Thymus (tissue), 14 donors: ENCODE measurements at places on chromosomes 3 and 15.

DNA sequence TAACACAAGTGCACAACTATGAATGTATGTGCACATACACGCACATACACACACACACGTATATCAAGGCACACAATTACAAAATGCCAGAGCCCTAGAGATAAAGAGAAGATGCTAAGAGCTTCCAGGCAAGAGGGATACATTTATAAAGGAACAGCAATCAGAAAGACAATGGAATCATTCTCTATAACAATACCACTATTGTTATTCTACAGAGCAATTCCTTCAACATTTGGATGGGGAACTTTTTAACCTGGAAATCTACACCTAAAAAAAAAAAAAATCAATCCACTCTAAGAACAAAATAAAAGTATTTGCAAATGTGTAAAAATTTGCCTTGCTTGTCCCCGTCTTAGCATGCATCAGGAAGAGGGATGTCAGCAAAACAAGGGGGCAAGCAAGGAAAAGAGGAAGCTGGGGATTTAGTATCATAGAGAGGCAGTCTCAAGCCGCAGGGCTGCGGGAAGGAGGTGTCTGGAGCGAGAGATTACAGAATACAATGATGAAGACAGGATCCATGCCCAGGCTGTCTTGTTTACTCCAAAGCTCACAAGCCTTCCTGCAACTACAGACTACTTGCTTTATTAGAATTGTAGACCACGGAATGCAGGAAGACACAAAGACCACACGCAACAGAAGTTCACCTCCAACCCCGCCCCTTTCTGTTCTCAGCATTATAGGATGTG is 220.2 kb downstream of the NTRK3 start:
- no peak for DNase-seq

DNA sequence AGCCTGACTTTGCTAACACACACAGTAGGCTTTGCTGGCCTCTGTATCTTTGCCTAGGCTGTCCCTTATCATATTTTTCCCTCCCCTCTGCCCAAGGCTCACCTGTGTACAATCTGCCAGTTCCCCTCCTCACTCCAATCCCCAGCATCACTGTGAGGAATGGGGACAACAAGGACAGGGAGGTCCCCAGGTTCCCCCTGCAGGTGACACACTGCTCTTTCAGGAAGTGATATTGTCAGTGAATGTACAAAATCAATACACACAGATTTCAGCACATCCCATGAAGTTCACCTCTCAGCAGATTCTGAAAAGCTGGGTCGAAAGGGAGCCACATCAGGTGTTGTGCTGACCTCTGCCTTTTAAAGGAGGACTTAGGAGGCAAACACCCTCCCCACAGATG is 177.5 kb downstream of the RAB11A start:
- DNase-seq: no peak

DNA sequence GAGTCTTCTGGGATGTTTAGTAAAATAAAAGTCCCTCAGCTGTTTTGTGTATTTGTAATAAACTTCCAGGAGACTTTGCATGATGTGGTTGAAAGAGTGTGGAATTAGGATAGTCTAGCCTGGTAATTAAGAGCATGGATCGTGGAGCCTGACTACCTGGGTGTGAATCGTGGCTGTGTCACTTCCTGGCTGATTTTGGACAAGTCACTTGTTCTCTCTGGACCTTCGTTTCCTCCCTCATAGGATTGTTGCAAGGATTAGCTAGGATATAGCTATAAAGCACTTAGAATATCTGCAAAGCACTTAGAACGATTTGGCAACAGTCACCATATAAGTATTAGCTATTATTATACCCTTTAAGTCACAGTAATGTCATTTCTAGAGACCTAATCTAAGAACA is 40.2 kb downstream of the SLMAP start:
- no peak for DNase-seq

GRCh38 chr3:195148549-195148948 is 122.4 kb downstream of the XXYLT1 start:
- DNase-seq: no peak

DNA sequence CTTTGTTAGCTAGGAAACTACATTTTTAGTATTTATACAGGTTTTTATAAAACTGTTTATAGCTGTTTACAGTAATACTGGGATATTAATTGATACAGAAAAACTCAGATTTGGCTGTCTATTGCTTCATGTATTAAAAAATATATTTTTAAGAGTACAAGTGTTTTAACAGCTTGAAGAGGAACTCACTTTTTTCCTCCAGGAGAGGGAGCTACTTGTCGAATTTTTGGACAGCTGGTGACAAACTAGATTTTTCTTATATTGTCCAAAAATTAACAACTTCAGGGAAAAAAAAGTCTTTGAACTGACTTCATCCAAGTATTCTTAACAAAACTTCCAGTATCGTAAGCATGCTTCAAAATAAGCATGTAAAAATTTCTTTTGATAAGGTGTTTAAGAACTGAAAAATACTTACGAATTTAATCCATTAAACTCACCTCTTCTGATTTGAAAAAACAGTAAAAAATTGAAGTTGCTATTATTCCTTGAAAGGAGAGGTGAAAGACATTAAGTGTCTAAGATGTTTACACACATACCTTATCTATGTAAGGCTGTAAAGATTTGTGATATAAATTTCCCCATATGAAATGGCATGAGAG is 4.0 kb downstream of the DIPK2A start:
- peak; percentile 15 for DNase-seq

DNA sequence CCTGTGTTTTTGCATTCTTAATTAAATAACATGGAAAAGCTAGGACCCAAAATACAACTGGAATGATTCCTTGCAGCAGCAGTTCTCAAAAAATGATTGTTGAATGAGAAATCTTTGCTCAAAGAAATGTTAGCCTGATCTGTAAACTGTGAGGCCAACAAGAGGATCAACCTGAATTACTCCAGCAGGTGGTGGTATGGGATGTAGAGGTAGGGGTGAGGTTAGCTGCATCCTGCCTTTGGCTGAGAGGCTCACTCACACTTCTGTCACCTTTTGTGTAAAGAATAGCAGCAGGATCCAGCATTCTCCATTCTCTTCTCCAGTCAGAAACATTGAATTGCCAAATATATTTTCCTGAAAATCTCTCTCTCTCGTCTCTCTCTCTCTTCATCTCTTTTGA is 26.5 kb upstream of the FAM98B start:
- DNase-seq: no peak

GRCh38 chr3:127546554-127546953 is 44.0 kb downstream of the TPRA1 start:
- DNase-seq: no peak

DNA sequence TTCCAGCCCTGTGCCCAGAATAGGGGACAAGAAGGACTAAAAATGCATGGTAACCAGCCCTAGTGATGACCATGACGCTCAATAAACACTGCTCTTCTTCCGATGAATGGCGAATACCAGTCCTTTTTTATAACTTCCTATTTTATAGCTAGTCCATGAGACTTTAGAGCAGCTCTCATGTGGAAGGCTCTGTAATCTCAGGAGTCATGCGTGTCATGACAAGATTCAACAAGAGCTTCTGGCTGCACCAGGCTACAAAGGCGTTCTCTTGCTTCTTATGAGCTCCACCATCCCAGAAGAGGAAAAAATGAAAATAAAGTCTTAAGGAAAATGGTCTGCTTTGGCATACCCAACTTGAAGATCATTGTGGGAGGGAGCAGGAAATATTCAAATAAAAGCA is 141.0 kb downstream of the TMCO5A start:
- DNase-seq: no peak

- DNase-seq: no peak
These were observed 187.2 kb downstream of the CADPS start for GRCh38 chr3:62688050-62688449.

DNA sequence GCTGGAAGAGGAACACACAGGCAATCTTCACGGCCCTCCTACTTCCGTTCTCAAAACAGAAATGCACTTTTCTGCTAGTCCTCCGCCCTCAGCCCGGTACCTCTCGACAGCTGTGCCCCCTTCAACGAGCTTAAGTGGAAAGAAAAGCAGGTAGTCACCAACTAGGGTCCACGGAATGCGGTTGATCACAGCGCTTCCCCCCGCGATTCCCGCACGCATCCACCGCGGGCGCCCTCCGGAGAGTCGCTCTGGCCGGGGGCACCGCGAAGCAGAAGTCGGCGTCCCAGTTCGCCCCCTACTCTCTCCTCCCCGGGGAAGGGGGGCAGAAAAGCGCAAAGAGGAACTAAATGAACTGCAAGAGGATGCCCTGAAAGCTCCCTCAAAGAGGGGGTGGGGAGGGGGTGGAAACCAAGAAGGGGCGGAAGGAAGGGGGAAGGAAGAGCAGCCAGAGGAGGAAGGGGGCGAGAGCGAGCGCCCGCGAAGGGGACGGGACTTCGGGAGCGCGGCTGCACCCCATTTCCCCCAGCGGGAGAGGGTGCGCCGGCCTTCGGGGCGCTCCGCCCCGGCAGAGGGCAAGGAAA is 738 bp downstream of the ACAP2 start:
- peak; percentile 62 for DNase-seq

DNA sequence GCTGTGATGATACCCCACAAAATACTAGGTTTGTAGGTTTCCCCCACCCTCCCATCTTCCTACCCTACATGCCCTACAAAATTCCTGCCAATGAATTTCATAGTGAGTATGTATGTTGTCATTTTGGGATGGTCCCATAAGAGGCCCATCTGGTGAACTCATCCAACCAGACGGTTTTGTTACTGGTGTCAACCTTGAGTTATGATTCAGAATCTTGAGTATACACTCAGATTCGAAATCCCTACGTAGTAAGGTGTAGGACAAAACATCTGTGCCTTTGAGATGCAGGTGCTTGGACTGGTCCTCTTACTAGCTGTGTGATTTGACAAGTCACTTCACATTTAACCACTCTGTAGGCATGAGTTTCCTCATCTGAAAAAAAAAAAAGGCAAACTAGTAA is 3.6 kb downstream of the SIAH2 start:
- no peak for DNase-seq

DNA sequence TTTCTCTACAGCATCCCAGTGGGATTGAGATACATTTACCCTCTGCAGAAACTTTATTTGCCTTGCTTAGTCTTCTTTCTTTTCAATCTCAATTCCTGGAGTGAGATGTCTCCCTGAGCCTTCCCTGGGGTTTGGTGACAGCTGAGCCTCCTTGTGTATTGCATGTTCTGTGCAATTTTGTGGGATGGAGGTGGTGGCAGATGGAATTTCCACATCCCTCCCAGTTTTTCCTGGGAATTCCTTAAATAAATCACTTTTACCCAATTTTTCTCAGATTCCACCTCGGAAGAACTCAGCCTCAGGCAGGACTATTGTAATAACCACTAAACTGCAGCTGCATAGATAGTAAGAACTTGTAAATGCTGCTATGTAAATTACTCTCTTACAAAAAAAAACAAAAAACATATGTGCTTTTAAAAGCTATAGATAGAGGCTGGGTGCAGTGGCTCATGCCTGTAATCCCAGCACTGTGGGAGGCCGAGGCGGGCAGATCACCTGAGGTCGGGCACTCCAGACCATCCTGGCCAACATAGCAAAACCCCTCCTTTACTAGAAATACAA is 88.5 kb upstream of the ABHD17C start:
- no peak for DNase-seq

GRCh38 chr3:172303181-172303580 is 145.1 kb downstream of the GHSR start:
- no peak for DNase-seq

- DNase-seq: peak; percentile 3
These were observed 363.2 kb upstream of the NAALADL2 start for GRCh38 chr3:174495928-174496327.

DNA sequence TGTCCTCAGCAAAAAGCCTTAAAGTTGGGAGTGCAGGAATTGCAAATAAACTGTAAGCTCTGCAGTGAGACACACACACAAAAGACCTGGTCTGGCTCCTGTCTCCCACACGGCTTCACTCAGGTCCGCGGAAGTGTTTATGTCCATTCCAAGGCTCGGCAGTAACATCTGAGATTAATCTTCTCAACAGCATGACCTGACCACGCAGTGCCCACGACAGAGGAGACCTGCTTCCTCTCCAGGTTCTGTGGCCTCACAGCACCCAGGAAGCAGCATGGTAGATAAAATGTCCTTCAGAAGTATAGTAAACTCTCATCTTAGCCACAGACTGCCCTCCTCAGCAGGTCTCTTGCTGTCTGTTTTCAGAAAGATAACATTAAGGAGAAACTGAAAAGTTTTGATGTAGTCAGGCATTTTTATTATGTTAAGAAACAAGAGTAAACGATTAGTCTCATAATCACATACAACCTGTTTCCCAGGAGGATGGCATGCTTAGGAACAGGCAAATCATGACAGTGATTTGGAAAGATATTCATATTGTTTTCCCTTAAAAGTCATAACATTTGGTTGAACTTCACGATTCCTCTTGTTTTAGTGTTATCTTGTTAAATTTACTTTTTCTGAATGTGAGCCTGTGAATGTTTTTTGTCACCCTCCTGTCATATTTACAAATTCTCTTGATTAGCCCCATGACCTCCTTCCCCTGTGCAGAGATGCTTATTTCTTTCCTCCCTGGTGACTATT is 34.6 kb downstream of the CD200R1L start:
- DNase-seq: no peak

DNA sequence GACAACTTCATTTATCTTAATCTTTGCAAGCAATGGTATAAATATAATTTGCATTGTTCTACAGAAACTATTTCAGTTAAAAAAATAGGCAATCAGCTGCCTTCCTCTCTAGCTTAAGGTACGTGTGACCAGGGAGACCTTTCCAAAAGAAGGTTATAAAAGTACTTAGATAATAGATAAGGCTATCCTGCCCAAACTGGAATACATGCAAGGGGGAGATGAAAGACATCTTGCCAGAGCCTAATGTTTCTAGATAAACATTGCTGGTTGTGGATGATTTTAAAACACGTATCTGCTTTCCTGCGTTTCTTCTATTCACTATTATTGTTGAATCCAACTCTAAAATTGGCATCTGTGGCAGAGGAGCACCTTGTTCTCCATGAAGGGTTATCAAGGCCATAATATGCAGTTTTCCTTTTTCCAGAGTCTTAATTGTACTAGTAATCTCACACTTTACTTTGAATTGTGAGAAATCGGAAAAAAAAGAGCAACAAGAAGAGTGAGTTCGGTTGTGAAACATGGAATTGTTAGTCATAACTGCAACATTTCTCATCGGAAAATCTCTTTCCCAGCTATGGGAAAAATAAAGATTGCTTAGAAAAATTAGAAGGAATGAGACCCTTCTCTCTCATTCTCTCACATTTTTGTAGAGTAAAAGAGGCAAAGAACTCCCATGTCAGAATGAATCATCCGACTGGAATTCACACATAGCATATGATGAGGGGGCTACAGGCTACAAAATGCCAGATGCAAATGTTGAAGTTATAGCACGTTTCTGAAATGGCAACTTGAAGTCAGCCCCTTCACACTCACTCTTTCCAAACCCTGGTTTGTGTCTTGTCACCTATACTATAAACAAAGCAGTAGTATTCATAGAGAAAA is 936.1 kb upstream of the NR2F2 start:
- no peak for DNase-seq

- DNase-seq: no peak
These were observed 75.6 kb upstream of the MBNL1 start for GRCh38 chr3:152192936-152193672.

- DNase-seq: no peak
These were observed 168.8 kb downstream of the ECT2 start for GRCh38 chr3:172919297-172919683.

GRCh38 chr3:139020868-139021234 is at the start of gene PRR23B:
Gene PRR23B, minus strand, starts transcription at chr3:139020926. Its CDS starts 265 bp downstream, at chr3:139020661.
- DNase-seq: no peak

GRCh38 chr15:32651229-32651837 is 9.8 kb downstream of the SCG5 start:
- peak; percentile 57 for DNase-seq
